Stromal cell of bone marrow (primary cell): ENCODE measurements at places on chromosomes 13 and 19.

- no peak for DNase-seq
Observed at GRCh38 chr19:33721735-33722297, 74.9 kb upstream of the KCTD15 start.

- DNase-seq, result no peak
Observed at GRCh38 chr13:26880735-26881134, 120.1 kb upstream of the GPR12 start.

GRCh38 chr19:29629836-29630534 is 23.9 kb downstream of the POP4 start:
- no peak for DNase-seq

- DNase-seq, result no peak
Observed at GRCh38 chr19:18684642-18684993, 1.1 kb downstream of the CRTC1 start.

DNA sequence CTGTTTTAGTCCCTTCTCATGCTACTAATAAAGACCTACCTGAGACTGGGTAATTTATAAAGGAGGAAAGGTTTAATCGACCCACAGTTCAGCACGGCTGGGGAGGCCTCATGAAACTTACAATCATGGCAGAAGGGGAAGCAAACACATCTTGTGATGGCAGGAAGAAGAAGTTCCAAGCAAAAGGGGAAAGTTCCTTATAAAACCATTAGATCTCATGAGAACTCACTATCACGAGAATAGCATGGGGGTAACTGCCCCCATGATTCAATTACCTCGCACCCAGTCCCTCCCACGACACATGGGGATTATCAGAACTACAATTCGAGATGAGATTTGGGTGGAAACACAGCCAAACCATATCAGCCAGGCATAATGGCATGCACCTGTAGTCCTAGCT is 13.0 kb upstream of the STRN4 start:
- no peak for DNase-seq

GRCh38 chr19:3302755-3303154 is 63.6 kb upstream of the NFIC start:
- no peak for DNase-seq

DNA sequence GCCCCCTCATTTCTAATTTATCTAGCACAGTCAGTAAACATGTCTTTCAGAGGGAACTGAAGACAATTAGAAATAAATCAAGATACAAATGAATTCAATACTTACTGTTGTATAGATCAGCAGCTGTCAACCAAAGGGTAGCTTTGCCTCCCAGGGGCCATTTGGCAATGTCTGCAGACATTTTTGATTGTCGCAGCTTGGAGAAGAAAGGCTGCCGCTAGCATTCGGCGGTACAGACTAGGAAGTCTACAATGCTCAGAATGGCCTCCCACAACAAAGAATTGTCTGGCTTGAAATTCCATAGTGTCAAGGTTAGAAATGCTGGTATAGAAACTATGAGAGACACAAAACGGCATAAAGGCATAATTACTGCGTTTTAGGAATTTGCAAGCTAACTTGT is 91.6 kb downstream of the RGCC start:
- DNase-seq, result no peak

DNA sequence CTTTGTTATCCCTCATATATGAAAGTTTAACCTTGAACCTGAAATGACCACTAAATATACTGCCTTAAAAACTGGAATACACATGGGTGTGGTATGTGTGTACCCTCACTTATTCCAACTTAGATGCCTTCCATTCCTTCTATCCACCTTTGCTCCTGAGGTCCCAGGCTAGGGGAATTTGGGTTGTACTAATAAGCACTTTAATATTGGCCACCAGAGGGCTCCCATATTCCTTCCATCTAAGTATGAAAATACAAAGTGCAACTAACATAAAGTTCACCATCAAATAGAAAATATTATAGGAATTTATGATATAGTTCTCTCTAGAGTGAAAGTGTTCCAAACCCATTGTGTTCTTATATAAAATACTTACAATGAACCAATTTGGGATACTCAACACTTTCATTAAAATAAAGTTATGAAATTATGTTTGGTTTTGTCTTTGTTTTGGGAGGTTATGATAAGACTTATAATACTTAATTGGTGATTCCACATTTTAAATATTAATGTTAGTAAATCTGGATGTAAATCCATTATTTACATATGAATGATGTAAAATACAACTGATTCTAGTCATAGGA is 62.3 kb downstream of the ITGBL1 start:
- no peak for DNase-seq

- DNase-seq, result no peak
Observed at GRCh38 chr19:13002166-13002898, 7.1 kb downstream of the NFIX start.

DNA sequence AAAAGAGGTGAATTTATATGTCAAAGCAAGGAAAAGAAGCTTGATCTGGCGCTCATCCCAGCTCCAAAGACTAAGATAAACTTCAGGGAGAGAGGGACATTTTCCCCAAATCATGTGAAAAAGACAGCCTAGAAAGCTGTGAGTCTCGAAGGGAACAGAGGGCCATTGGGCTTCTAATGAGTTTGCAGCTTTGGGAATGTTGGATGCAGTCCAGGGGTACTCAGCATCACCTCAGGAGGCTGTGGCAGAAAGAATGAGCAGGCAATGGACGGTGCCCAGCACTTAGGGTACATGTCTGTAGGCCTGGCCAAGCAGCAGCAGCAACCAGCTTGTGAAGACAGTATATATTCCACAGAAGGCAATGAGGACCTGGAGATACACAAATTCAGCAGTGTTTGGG is 25.7 kb upstream of the WASF3 start:
- DNase-seq, result no peak
